Globus pallidus (tissue), 1 donor: ENCODE measurements at places on chromosomes 5 and 9.

DNA sequence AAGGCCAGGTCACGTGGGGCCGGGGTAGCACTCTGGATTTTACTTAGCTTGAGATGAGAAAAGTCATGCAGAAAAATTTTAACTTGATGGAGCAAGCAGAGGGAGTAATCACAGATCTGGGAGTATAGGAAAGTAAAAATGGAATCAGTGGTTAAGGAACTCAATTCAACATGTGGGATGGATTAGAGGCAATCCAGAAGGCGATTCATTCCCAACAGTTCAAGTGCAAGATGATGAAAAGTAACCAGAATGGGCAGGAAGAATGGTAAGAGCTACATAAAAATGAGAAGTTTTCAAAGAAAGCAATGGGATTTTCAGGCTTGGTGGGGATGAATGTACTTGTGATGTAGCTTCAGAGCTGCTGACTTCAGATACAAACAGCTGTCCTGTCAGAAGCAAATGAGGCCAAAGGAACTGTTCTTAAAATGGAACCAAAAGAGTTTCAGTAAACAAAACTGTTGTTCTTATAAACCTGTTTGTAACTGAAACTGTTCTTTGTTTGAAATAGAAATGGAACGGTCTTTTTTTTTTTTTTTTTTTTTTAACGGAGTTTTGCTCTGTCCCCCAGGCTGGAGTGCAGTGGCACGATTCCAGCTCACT lies 5.6 kb upstream of the SEC24A start:
- no peak for DNase-seq

DNA sequence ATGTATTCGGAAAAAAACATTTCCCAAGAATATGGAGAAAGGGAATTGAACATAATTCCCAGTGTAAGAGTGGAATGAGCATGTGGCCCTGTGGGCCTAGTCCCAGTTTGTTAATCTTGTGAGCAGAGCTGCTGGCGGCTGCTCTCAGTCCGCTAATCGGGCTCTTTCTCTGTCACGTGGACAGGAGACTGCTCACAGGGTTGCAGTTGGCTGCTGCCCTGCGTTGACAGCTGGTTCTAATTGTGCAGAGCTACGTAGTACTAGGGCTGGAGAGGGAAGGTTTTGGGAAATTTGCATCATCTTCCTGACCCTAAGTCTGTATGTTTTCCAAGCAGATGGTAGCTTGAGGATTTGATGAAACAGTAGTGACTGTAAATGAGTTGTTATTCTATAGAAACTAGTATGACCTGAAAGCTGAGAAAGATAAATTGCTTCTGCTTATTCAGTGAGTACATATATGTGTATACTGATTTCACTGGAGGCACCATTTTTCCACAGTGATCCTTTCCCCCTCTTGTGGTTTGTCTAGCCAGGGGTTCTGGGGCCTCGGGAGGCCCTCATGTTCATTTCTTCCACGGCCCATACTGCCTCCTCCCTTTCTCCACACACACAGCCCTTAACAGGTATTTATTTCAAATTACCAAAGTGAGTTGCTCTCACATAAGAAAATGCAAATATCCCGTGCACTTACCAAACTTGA lies 100.6 kb downstream of the ANGPTL2 start:
- peak; percentile 94 for DNase-seq

DNA sequence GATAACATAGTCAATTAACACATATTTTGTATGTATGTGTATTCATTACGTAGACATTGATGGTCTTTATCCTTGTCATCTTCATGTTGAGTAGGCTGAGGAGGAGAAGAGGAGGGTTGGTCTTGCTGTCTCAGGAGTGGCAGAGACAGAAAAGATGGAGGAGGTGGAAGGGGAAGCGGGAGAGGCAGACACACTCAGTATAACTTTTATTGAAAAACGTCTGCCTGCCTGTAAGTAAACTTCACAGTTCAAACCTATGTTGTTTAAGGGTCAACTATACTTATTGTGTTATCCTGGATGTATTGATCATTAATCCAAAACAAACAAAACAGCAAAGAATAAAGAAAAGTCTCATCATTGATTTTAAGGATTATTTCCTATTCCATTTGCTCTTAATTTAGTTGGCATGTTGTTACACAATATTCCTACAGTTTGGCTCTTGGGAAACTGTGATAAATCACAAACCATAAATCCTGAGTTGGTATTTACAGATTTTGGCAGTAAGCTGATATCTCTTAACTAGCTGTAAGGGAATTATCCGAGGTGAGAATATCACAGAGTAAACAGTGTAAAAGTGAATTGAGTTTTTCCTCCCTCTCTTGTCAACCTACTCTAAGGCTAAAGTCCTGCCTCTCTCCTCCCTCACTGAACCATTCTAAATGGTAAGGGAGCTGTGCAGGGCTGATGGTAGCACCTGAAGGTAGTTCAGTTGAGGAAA lies 487.2 kb downstream of the SPATA31D1 start:
- no peak for DNase-seq

GRCh38 chr5:62184444-62184843 lies 121.6 kb upstream of the KIF2A start:
- no peak for DNase-seq

DNA sequence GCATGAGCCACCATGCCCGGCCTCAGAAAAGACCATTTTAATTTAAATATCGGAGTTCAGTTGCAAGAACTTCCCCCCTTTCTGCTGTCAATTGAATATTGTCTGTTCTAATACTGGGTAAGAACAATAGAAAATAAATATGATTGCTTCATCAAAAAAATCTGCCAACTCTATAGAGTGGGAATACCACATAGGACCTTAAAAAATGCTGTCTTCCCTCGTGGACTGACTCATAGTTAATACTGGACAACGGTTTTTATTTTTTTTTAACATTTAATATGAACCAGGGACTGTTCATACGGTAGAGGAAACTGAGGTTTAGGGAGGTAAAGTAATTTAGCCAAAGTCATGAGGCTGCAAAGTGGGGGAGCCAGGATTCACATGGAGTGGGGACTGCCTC lies 9.7 kb downstream of the ZNF462 start:
- no peak for DNase-seq

DNA sequence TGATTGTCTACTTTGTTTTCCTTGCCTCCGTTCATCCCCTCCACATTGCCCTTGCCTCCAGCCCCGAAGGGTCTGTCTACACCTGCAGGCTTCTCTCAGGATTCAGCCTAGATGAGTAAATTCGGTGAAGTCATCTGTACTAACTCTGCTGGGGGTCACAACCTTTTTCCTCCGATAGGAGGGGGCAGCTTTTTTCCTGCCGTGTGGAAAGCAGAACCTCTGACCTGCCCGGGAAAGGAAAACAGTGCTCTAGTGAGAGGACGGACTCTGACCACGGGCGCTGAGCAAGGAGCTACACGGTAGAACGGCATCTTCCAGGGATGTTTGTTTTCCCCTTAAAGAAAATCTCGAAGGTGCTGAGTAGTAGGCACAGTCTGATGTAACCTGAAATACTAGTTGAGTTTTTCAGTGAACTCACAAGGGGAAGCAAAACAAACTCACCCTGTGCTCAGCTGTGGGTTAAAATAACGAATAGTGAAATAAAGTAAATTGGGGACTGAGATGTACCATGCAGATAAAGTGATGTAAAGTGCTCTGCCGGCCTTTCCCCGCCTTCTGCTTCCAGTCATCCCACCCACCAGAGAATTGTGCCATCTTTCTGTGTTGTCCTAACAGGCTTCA lies 281.8 kb downstream of the AOPEP start:
- no peak for DNase-seq

- DNase-seq, result no peak
Measured at GRCh38 chr9:126291925-126292324, 34.7 kb upstream of the MVB12B start.

DNA sequence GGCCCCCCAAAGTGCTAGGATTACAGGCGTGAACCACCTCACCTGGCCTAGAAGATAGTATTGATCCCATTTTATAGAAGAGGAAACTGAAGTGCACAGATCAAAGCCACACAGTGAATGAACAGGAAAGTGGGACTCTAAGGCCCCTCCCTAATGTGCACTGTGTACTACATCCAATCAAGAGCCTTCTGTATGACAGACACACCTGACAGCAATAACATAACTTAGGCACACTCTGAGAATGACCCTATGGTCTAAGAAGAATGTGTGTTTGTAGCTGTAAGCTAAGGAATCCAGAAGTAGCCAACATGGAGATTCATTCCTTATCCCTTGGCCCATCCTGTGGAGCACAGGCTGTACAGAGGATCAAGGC lies 271.2 kb downstream of the SMARCA2 start:
- no peak for DNase-seq

DNA sequence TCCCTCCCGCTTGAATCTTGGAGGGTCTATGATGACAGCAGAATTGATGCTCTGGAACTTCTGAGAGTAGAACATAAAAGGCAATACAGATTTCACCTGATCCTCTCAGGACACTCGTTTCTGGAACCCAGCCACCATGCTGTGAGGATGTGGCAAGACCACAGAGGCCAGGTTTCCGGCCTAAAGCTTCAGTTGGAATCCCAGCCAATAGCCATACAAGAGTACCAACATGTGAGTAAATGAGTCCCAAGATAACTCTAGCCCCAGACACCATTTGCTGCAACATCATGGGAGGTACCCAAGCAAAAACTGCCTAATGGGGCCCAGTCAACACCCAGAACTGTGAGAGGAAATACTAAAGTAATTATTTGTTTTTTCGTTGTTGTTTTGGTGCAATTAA lies 65.7 kb upstream of the MARCHF11 start:
- DNase-seq, result no peak

DNA sequence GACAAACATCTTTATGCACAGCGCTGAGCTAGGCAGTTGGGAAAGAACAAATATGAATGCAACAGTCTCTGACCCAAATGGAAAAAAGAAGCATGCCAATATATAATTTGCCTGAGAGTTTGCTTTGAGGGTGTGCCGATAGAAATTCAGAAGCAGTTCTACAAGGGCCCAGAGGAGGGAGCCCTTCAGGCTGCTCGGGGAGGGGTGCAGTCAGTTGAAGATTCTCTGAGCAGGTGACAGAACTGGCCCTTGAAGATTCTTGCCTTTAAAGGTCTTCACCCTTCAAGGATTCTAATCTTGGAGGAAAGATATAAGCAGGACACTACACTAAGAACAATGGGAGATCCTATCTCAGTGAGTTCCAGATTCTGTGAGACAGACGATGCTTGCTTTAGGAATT lies 3.7 kb upstream of the PAPPA start:
- DNase-seq, result peak; percentile 22

- no peak for DNase-seq
Measured at GRCh38 chr9:135616619-135617537, 22.5 kb downstream of the GLT6D1 start.

DNA sequence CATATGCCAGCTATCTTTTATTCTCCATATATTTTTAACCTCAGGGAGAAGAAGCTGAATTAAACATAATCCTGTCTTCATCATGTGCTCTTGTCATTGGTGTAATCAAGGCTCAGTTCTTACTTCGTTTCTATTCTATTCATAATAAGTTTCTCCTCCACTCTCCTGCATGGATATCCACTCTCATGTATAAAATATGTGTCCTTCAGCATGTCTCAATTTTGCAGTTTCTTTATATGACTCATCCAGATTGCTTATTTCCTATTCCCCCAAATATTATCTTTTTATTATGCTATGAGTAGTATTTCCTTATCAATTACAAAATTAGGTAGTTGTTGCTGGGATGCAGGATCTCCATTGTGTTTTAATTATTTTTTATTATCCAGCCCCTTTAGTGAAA lies 643.7 kb upstream of the ACO1 start:
- DNase-seq, result no peak

DNA sequence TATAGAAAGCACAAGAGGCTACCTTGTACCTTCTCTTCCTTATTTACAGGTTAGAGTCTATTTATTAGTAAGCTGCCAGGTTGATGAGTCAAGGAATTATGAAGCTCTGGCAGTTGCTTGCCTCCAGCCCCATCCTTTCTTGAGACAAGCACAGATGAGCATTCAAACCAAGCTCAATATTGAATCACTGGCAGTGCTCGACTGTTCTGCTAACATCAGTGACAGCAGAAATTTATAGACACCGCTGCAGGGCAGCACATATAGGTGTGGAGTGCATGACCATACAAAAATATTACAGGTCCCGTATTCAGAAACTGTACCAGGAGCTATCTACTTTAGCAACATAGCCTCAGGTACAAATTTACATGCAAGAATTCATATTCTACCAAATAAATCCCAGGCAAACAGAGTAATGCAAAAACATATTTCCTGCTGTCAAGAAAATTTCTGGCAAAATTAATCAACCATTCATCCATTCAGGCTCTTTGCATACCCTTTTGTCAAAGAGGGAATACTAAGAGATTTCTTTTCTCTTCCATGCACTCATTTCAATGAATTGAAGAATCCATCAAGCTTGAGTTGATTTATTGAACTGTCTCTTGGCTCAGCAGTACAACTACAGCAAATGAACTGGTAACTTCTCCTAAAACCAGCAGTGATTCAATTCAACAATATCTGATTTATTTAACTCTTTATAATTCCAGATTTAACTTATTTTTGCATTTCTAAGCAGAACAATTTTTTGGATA lies 26.9 kb upstream of the PCA3 start:
- DNase-seq, result no peak

- no peak for DNase-seq
Measured at GRCh38 chr5:173065155-173065554, 9.0 kb downstream of the CREBRF start.

GRCh38 chr5:171479776-171480125 lies 60.3 kb downstream of the FGF18 start:
- no peak for DNase-seq

- DNase-seq, result no peak
Measured at GRCh38 chr9:97638666-97639065, 5.0 kb downstream of the NCBP1 start.

GRCh38 chr9:108991479-108991878 lies 21.8 kb downstream of the CTNNAL1 start:
- DNase-seq, result no peak

- no peak for DNase-seq
Measured at GRCh38 chr9:75593920-75594319, 296.6 kb upstream of the PCSK5 start.

DNA sequence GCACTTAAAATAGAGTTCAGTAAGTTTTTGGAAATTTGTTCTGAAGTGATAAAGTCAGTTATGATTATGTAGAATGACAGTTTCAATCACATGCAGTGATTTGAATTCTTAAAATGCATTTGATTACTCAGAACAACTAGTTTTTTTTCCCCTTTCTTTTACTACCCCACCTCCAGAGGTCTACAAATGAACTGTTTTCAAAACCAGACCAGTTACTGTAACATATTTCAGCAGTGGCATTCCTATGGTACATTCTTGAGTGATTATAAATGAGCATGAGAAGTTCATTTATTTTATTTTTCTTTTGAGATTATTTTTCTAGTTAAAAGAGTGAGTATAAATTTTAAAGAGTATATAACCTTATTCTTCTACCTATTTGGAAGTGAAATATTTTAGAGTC lies 71.6 kb downstream of the NNT start:
- no peak for DNase-seq

- DNase-seq, result no peak
Measured at GRCh38 chr5:87347272-87347671, 65.5 kb downstream of the CCNH start.
